AG04449 (cell line): ENCODE measurements at places on chromosomes 6 and 20.

DNA sequence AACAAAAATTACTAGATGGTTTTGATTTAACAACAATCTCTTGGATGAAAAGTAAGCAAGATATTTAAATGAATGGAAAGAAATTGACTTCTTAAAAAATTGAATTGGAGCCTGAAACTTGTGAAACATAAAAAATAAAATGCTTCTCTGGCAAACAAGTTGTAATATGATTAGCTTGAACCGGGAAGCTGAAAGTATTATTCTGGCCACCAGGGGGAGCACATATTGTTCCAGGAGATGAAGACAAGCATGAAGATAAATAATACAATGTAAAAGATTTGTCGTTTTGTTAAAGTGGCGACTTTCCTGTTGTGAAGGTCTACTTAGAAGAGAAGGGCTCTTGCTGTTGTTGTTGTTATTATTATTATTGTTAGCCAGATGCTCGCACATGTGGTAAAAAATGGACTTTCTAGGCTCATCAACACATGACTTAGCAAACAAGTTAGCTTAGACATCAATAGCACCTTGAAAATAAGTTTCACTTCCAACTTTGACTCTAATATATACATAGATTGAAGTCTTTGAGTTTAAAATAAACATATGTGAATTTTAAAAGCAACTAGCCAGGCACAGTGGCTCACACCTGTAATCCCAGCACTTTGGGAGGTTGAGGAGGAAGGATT, 14.2 kb downstream of the PAX1 start:
- DNase-seq = peak; percentile 2

- DNase-seq = peak; percentile 90
These were observed 10.0 kb downstream of the TRAM2 start for GRCh38 chr6:52566853-52567279.

- DNase-seq = no peak
These were observed 6.9 kb upstream of the PPP1R3G start for GRCh38 chr6:5078121-5078669.

DNA sequence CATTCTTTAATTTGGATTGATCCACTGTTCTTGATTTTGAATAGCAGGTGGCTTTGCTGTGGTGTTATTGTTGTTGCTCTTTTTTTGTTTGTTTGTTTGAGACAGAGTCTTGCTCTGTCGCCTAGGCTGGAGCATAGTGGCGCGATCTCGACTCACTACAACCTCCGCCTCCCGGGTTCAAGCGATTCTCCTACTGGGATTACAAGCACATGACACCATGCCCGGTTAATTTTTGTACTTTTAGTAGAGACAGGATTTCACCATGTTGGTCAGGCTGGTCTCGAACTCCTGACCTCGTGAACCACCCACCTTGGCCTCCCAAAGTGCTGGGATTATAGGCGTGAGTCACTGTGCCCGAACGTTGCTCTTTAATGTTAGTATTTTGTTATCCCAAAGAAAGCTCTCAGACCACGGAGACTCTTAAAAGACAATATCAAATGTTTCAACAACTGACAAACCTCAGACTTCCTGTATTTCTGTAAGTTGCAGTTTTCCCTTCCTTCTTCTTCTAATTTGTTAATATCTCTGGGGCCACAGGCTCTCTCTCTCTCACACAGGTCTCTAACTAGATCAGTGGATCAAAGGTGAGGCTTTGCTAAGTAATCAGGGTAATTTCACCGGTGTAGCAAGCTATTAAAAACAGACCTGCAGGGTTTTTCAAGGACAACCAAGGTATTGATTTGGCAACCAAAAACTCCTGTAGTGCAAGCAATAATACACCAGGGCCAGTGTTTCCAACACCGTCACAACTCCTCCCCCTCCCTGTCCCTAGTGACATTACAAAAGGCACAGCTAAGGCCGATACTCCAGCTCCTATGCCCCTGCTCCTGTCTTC, 48.8 kb upstream of the ZNF217 start:
- no peak for DNase-seq

DNA sequence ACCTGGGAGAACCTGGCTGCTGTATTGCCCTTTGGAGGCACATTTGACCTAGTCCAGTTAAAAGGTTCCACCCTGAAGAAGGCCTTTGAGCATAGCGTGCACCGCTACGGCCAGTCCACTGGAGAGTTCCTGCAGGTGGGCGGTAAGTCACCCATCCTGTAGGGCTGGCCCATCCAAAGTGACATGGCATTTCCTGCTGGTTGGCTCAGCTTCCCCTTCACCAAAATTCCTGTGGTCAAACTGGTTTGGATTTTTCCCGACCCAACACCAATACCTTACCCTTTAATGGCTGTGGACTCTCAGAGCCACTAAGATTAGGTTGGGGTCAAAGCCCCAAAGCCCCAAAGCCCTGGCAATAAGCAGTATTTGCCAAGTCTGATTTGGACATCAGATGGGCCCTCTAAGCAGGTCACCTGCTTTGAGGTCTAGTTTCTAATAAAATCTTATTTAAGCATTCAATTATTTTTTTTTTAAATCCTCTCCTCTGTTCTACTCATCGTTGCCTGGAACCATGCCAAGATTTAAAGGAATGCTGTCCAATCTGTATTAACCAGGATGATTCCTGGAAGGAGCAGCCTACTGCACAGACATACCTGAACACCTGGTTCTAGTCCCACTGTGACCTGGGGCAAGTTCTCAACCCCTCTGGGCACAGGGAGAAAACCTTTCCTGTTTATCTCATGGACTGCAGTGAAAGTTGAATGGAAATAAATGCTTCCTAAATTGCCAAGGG, 40.8 kb downstream of the NT5E start:
- DNase-seq = no peak

DNA sequence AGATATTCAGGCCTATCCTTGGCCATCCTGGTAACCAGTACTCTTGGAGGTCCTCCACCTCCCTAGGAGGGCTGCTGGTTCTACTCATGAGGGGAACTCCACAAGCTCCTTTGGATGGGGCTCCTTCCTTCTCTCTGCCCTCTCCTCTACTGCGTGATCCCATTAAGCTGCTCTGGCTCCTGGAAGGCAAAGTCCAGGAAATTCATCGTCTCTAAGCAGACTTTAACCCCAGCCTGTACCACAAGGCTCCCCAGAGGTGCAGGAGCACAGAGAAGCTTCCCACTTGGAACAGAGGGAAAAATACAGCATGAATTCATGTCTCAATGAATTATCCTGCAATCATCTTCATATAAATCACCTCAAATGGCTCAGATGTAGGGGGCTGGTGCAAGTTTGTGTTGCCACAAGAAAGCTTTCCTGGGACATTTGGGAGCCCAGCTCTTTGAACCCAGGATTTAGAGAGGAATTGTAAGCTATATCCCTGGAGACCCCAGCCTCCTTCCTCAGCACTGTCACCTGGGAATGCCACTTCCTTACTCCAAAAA, 355.4 kb downstream of the CDC5L start:
- no peak for DNase-seq

- no peak for DNase-seq
These were observed 24.9 kb downstream of the GTPBP2 start for GRCh38 chr6:43604174-43604573.

- no peak for DNase-seq
These were observed 288.5 kb upstream of the CNR1 start for GRCh38 chr6:88454658-88455057.

- DNase-seq = no peak
These were observed 571 bp upstream of the PRPF6 start for GRCh38 chr20:63980317-63980805.

DNA sequence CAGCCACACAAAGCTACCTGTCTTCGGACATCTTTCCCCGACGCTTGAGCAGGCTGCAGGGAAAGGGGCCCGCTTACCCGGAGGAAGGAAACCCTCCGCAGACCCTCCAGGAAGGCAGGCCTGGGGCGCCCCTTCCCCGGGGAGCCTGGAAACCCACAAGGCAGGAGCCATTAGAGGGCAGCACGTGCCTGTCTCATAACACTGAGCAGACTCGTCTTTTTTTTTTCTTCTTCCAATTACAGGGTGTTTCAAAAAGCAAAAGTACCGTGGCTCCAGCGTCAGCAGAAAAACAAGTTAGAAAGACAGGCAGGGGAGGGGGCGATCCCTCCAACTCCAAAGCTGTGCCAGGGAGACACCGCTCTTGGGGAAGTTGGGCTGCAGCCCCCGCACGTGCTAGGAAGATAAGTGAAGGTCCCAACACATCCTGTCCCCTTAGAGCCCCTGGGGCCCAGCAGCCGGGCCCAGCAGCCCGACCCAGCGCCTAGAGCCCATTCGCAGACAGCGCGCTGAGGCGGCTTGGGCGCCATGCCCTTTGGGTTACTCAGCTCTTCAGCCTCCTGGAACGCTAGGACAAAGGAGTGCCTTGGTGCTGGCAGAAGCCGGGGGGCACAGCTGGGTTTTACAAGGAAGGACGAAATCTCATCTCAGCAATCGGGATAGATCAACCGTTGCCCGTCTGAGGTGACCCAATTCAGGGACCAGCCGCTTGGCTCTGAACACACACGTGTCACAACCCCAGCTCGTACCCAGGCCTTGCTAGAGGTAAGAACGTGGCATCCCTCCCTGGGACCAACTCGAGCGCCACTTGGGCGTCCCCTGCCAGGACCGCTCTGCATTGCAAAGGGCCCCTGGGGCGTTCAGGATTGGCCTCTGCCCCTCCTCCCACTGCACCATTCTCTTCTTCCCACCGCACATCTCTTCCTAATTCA, 136.3 kb downstream of the LY86 start:
- peak; percentile 26 for DNase-seq

DNA sequence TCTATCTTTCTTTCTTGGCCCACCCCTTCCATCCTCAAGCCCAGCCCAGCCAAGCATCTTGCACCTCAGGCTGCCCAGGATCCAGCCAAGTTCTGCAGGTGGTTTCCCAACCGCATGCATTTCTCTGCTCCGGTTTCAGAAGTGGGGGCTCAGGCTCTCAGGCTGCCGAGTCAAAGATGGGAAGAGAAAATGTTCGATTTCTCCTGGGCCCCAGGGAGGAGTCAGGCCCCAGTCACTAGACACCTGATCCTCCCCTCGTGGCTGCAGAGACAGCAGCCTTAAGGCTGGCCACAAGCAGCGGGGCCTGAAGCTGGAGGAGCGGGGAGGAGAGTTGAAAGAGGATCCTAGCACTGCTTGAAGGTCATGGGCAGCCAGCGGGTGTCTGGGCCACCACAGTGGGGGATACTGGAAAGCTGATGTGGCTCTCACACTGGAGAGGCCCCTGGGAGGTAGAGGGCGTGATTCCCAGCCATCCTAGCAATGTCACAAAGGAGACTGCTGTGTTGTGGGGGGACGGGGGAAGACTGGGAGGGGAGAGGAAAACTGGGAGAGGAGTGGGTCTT, 42.2 kb upstream of the ZFAND3 start:
- no peak for DNase-seq

- no peak for DNase-seq
These were observed 13.0 kb downstream of the RIPOR3 start for GRCh38 chr20:50678169-50678898.

GRCh38 chr6:108492131-108492766, 68.5 kb upstream of the FOXO3 start:
- no peak for DNase-seq

- no peak for DNase-seq
These were observed 317.0 kb downstream of the CDC5L start for GRCh38 chr6:44704240-44705150.

DNA sequence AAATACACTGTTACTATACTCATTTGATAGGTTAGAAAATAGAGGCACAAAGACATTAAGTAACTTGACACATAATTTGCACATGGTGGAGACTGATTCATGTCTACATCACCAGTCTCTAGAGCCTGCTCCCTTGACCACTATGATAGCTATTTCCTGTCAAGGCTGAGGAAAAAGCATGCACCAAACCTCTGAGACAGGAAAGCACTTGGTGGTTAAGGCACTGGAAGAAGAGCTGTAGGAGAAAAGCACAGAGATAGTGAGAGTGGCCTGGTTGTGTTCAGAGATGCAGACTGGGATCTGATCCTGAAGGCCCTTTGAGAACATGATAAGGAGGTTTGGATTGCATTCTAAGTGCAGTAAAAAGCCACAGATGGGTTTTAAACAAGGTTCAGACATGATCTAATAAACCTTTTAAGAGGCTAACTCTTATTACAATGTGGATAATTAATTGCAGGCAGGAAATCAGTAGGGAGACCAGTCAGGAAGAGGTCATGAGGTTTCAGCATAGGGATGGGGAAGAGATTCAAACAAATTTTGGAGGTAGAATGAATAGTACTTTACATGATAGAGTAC, 168.9 kb downstream of the PHF3 start:
- DNase-seq = peak; percentile 84

DNA sequence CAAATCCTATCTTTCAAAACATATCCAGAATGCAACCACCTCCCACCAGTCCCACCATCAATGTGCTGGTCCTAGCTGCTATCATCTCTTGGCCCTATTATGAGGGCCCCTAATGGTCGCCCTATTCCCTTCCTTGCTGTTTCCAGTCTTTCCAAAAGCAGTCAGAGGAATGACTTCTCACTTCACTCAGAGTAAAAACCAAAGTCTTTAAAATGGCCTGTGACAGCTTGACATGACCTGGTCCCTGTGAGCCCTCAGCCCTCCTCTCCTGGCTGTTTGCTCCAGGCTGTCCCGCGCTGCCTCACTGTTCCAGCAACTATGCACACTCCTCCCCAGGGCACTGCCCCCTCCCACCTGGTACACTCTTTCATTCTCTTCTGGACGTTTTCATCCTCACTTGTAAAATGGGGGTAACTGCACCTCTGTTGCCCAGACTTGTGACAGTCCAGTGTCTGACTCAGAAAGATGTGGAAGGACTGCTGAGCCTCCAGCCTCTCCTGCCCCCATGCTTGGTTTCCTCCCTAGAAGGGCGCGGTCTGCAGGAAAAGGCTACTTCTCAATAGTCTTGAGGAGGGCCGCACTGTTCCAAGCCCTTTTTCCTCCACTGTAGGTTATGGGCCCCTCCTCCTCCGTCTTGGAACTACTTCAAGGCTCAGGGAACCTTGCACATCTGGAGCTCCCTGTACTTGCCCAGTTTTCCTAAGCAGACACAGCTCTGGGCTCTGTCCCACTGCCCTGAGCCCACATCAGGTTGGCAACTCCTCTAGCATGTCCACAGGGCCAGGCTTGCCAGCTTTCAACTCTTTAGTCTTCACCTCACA, 64.7 kb downstream of the MYH7B start:
- no peak for DNase-seq

GRCh38 chr6:170437719-170438401, 115.2 kb downstream of the PSMB1 start:
- DNase-seq = no peak
